ENCODE measurements at places on chromosomes 2 and 18.
A peak's percentile ranks its signal among the peaks of the same experiment; 100 is the strongest.

GRCh38 chr2:220101980-220102379 lies 474.6 kb downstream of the SLC4A3 start:
- no peak for DNase-seq

DNA sequence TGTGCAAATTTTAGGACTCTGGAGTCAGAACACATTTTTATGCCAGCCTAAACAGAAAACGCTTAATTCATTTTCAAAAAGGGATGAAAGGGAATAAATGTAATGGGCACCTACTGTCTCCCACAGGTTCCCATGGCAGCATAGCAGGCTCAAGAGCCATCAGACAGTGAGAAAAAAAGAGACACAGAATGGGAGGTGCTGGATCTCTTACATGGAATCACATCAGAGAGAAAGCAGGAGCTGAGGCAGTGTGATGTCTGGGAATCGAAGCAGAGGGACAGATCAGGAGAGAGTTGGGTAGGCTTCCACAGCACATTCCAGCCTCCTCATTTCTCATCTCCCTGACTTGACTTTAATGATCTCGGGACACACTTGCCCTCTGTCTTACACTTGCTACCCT lies 684.3 kb downstream of the KCNJ3 start:
- no peak for DNase-seq

- DNase-seq, result no peak
These were observed 145.1 kb upstream of the CELF4 start for GRCh38 chr18:37710726-37711125.

DNA sequence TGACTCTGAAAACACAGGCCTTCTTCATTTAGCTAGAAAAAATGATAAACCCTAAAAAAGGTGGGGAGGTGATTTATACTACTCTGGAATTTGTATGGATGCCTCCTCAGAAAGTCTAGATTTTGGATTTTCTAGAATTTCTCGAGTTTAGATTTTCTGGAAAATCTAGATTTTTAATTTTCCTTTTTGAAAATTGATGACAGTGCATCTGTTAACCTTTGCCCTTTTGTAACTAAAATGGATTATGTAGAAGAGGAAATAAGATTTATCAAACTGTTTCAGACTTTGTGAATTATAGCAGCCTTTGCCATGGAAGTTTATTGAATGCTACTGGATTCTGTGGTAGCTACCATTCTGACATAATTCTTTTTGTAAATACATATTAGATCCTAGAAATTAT lies 75.6 kb upstream of the RBM44 start:
- DNase-seq, result no peak

DNA sequence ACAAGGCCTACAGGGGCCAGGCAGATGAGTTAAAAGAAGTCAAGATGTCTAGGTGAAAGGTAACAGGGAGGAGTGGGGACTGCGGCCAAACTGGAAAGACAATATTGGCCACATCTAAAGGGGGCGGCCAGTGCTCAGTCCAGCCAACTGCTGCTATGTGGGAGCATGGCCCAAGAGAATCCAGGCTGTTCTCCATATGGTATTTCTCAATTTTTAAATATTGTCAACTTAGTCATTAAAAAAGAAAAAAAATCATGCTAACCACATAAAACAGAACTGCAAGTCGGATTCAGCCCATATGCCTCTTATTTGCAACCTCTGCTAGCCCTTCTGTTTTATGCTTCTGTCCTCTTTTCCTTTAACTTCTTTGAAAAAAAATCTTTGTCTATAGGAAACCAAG lies 14.8 kb downstream of the TRABD2A start:
- no peak for DNase-seq

DNA sequence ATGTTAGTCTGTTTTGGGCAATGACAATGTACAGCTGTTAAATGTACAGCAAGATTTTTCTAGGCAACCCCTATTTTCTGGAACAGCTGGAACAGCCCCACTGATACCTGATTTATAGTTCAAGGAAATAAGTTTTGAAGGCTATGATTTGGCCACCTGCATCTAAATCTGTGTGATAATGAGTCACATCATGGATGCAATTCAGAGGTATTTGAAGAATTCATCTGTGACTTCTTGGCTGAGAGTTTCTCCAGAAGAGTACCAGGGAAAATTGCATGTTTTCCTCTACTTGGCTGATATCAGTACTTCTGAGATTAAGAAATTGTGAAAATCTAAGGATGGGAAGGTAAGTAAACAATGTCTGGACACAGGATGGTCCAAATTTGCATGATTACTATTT lies 40.7 kb upstream of the NT5C1B start:
- no peak for DNase-seq

DNA sequence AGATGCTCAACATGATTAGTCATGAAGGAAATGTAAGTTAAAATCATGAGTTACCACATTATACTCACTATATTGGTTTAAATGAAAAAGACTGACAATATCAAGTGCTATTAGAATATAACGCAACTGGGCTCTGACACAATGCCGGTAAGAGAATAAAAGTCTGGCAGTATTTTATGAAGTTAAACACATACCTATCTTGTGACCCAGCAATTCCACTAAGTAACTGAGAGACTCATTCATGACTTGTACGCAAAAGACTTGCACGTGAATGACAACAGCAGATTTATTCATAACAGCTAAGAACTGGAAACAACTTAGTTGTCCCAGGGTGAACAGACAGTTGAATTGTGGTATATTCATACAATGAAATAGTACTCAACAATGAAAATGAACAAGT lies 342.1 kb downstream of the SLC4A3 start:
- no peak for DNase-seq

- DNase-seq, result peak; percentile 13
These were observed 479.7 kb downstream of the PARD3B start for GRCh38 chr2:205024822-205025518.

GRCh38 chr2:238496756-238497609 lies 70.3 kb downstream of the ASB1 start:
- DNase-seq, result no peak

- DNase-seq, result no peak
These were observed 175.8 kb upstream of the ZSWIM2 start for GRCh38 chr2:187024739-187025138.

DNA sequence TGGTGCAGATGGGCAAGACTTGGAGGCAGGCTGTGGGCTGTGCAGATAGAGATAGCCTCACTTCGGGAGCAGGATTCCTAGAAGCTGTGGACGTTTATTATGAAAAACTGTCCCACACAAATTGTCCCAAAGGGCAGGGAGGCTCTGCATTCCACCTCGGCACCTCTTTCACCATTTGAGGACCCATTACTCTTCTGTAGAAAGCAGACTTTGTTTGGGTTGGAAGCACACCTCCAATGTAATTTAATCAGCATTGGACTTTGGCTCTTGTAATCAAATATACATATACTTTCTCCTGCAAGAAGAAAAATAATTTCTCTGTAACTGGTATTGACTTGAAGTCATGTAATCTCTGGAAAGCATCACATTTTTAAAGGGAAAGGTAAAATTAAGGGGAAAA lies 8.5 kb downstream of the ONECUT2 start:
- no peak for DNase-seq

DNA sequence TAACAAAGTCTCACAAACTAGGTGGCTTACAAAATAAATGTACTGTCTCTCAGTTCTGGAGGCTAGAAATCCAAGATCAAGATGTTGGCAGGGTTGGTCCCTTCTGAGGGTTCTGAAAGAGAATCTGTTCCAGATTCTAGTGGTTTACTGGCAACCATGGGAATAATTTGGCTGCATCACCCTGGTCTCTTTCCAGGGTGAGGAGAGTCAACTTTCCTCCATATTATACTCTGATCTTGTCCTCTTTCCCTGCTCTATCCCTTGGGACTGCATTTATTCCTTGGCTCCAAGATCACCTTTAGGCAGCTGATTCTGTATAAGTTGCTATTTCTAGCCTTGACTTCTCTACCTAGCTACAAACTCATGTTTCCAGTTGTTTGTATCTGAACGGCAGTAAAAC lies 35.2 kb downstream of the SLC40A1 start:
- DNase-seq, result no peak

- DNase-seq, result no peak
These were observed 466.4 kb upstream of the CWC22 start for GRCh38 chr2:180473456-180473855.

All from transverse colon (tissue), 4 donors.